ENCODE measurements at places on chromosomes 11 and 22.

GRCh38 chr11:18065572-18065971 lies 19.5 kb upstream of the TPH1 start:
- DNase-seq, result no peak

GRCh38 chr11:27914080-27914479 lies 193.9 kb downstream of the KIF18A start:
- DNase-seq, result no peak

GRCh38 chr22:36154423-36154945 lies 6.1 kb downstream of the APOL3 start:
- DNase-seq, result no peak

DNA sequence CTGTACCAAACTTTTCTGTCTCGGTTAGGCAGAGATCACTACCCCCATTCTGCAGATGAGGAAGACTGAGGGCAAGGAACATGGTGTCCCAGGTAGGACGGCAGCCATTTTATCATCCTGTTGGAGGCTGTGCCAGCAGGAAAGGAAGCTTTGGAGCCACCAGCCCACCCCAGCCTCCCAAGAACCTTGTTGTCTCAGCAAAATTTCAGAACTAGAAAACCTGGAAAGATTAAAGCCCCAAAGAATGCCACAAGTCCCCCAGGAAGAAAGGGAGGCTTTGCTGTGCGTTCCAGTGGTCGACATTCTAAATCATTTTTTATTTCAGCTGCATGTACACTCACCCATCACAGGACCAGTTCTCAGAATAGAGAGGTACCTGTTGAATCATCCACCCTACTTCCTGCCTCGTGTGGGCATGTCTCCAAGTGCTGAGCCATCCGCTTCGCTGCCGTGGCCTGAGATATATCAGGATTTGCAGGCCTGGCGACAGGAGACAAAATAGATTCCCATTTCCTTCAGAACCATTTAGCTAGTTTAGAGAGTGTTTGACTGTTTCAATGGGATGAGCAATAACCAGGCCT lies 13.0 kb upstream of the EIF3D start:
- no peak for DNase-seq

GRCh38 chr22:47162865-47163264 lies 400.4 kb downstream of the TBC1D22A start:
- no peak for DNase-seq

- no peak for DNase-seq
Observed at GRCh38 chr11:92123540-92123939, 101.1 kb upstream of the FAT3 start.

DNA sequence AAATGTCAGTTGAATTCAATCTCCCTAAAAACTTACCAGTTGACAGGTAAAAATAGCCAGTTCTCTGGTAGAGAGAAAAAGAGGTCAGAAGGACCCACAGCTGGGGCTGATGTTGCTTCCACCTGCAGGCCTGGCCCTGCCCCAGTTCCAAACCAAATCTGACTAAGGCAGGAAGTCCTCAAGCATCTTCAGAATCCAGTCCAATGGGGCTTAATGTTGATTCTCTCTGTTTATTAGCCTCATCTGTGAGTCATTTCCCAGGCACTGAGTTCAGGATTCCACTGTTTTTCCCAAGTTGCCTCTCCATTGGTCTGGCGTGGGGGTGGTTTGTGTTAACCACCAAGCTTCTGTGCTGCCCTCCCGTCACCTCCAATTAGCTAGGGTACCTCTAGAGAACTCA lies 601.8 kb downstream of the INSC start:
- DNase-seq, result no peak

DNA sequence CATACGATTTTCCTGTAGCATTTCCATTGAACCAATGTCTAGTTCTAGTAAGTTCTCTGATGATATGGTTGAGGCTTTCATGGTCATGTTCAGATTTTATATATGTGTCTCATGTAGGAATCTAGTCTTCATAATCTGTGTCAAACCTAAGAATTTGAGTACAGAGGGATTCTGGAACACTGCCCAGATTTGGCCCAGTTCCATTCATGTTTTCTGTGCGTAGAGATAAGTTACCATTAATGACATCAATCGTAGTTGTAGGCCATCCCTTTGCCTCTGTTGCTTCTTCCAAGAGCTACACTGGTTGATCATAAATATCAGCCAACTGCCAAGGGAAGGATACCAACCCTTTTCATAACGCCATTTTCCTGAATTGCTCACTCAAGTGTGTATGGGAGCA lies 23.3 kb downstream of the ST3GAL4 start:
- no peak for DNase-seq

- DNase-seq, result no peak
Observed at GRCh38 chr11:77771135-77771534, 49.4 kb downstream of the RSF1 start.

- DNase-seq, result no peak
Observed at GRCh38 chr11:2689651-2690575, 9.9 kb downstream of the KCNQ1OT1 start.

- DNase-seq, result no peak
Observed at GRCh38 chr11:128005562-128005961, 581.8 kb downstream of the ETS1 start.

GRCh38 chr11:63508009-63508408 lies 2.1 kb downstream of the LGALS12 start:
- peak; percentile 38 for DNase-seq

DNA sequence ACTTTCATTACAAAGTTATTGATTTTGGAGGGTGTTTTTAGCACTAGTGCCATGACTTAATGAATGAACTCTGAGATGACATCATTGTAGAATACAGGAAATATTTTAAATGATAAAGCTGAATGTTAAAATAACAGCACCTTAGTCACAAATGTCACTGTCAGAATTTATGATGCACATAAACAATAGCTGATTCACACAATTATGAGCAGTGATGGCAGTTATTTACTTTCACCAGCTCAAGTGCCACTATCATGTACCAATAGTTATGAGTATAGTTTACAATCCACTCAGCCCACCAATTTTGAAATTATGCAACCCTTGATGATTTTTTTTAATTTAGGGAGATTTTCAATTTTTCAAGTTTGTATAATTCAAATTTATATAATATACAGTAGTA lies 23.0 kb downstream of the SERPING1 start:
- no peak for DNase-seq
